ENCODE measurements at places on chromosomes 7 and 10.

DNA sequence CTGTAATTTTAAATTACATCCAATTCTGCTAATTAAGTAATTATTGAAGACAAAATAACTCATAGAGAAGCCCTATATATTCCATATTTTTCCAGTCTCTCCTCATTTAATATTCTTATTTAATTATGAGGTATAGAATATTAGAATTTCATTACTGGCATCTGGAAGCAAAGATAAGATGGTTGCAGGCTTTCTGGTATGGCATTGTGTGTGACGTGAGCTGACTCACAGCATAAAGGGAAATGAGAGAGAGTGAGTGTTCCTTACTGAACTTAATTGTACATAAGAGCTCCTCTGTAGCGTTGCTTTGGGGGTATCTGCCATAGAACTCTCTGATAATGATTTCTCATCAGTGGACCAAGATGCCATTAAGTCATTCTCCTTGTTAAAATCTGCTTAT is 127.4 kb upstream of the TEX47 start:
- no peak for DNase-seq

- no peak for DNase-seq
These were observed 171.2 kb downstream of the PRKAG2 start for GRCh38 chr7:151705636-151706276.

DNA sequence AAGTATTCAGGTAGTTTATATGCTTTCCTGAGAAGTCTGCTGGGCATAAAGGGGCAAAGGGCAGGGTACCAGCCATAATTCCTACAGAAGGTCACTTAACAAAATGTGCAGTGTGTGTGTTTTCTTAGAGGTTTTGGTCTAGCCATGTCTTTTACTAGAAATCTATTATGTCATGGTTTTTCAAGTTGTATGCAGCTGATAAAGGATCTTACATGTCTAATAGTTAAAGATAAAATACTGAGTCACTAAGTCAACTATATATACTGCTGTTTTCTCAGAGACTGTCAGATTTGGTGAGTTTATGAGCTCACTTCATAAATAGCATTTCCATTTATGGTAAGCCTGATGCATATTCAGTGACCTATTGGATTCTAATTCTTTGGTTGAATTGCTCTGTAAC is 7.7 kb downstream of the CASP2 start:
- no peak for DNase-seq

DNA sequence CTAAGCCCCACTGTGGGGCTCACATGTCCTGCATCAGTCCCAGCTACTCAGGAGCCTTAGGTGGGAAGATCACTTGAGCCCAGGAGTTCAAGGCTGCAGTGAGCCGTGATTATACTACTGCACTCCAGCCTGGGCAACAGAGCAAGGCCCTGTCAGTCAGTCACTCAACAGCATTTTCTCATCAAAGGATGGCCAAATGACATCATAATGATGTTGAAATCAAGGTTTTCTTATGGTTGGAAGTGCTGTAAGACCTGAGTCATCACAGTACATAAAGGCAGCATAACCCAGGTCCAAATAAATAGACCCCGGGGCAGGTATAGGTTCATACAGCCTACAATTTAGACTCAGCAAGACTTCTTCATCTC is 341.1 kb downstream of the PARD3 start:
- no peak for DNase-seq

DNA sequence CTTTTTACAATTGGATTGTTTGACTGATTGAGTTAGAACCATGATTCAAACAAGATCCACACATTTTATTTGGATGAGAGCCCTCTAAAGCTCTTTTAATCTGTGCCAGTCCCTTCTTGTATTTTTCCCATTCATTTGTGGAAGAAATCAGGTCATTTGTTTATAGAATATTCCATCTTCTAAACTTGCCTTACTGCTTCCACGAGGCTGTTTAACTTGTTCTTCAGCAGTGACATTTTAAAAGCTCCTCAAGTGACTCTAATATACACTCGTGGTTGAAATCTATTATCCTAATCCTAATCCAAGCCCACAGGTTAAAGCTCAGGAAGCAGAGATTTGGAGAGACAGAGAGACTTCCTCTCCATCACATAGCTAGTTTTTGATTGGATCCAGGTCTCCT is 155.4 kb upstream of the SVIL start:
- DNase-seq, result no peak

GRCh38 chr10:96718304-96718990 is 1.9 kb downstream of the PIK3AP1 start:
- DNase-seq, result no peak

DNA sequence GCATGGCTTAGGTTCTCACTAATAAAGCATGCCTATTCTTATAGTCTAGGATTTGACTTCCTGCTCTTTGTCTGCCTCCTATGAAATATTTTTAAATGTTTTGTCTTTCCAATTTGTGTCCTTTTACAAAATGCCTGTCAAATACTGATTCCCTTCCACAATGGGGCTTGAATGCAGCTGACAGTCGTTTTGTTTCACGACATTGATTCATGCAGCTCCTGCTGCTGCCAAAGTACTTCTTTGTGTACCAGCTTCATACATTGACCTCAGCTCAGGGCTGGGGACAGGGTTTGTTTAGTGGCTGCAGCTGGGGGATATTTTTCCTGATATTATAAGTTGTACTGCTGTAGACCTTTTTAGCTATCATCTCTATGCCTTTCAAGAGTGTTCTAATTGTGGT is 371.9 kb upstream of the CHRM2 start:
- DNase-seq, result no peak

- DNase-seq, result no peak
These were observed 138.1 kb upstream of the CHST15 start for GRCh38 chr10:124231168-124232155.

- DNase-seq, result no peak
These were observed 9.5 kb downstream of the CALML3 start for GRCh38 chr10:5534051-5534821.

DNA sequence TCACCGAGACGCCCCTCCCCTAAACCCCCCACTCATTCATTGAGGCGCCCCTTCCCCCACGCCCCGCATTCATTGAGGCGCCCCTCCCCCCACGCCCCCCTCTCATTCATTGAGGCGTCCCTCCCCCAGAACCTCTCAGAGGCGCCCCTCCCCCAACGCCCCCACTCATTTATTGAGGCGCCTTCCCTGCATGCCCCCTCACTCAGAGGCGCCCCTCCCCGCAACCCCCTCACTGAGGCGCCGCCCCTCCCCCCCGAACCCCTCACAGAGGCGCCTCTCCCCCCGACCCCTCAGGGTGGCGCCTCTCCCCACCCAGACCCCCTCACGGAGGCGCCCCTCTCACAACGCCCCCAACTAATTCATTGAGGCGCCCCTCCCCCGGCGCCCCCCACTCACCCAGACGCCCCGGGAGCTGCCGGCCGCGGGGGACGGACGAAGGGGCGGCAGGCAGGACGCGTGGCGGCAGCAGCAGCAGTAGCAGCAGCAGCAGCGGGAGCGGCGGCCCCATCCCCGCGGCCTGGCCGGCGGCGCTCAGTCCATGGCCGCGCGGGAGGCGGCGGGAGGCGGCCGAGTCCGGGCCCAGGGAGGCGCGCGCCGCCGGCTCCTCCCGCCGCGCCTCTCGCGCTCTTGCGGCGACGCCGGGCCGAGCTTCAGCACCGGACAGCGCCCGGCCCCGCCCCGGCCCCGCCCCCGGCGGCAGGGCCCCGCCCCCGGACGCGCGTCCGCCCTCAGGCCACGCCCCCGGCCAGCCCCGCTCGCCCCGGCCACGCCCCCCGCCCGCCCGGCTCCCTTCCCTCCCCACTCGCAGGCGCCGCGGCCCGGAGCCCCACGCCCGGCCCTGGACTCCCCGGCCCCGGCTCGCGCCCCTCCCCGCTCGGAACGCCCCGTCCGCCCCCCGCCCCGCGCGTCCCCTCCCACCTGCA is at the start of gene PTPRN2:
Gene PTPRN2, minus strand, starts transcription at position 662 of the 923 bp plus-strand sequence.
- DNase-seq, result no peak

DNA sequence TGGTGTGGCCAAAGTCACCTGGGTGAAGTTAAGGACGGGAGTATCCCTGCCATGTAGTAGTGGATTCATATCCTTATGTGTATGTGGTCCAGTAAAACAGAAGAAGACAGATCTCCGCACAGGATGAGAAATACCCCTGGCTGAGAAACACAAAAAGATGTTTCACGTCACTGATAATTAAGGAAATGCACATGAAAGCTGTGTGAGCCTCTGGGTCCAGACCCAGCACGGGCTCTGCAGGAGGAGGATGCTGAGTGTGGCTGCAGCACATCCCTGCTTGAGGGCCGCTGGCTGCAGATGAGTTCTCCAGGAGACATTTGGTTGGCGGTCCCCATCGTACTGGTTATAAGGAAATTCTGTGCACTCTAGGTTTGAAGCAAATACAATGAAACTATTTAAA is 8.2 kb upstream of the SUN1 start:
- no peak for DNase-seq

GRCh38 chr10:127561647-127562046 is 12.5 kb downstream of the NPS start:
- DNase-seq, result no peak

GRCh38 chr7:91946549-91946948 is 5.9 kb downstream of the AKAP9 start:
- DNase-seq, result no peak

- peak; percentile 44 for DNase-seq
These were observed 101.3 kb downstream of the STRA8 start for GRCh38 chr7:135334830-135335543.

GRCh38 chr10:23150091-23150490 is 42.0 kb upstream of the PTF1A start:
- no peak for DNase-seq

GRCh38 chr10:36779238-36779846 is 346.1 kb upstream of the ANKRD30A start:
- DNase-seq, result no peak

- DNase-seq, result peak; percentile 61
These were observed 24.0 kb downstream of the ZPBP start for GRCh38 chr7:50068850-50069551.

DNA sequence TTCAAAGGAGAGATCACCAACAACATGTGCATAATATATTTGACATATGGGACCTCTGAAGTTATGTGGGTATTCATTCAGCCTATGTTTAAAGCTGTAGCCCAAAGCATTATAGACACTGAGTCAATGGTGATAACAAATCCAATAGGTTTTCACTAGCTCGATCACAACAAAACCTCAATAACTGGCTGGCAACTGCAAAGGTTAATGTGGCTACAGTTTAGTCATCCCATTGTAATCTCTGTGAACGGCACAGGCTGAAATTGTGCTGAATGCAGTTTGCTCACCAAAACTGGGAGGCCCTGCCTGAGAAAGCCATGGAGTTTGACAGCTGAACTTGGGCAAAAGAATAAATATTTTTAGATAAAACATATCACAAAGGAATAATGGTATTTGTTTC is 152.4 kb upstream of the ADO start:
- DNase-seq, result no peak

- DNase-seq, result peak; percentile 56
These were observed 50.4 kb upstream of the PTPRN2 start for GRCh38 chr7:158638001-158638400.

GRCh38 chr10:78599122-78599853 is 469.5 kb upstream of the ZMIZ1 start:
- no peak for DNase-seq

- DNase-seq, result no peak
These were observed 72.7 kb downstream of the SEM1 start for GRCh38 chr7:96636979-96637378.

DNA sequence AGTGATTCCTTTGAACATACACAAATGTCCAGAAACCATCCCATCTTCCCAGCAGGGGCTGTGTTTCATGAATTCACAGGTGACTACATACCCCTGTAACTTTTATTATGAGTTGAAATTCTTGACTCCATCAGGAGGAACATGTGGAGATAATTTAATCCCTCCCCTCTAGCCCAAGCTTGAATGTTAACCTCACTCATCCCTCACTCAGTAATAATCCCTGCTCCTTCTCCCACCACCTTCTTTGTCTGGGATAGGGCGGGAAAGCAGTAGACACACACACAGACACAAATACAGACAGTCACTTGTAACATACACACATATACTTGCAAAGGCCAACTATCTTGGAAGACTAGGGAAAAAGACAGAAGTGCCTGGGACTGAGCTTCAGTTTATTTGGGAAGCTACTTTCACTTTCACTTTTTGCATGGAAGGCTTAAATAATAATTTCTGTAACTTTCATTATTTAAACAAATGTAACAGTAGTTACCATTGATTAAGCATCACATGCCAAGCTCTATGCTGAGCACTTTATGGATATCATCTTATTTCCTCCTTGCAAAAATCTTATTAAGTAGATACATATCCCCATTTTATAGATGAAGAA is 7.3 kb downstream of the AASS start:
- DNase-seq, result peak; percentile 10

- DNase-seq, result no peak
These were observed 93.8 kb upstream of the IKZF1 start for GRCh38 chr7:50210706-50211115.

- no peak for DNase-seq
These were observed 1.6 kb downstream of the SPOCK2 start for GRCh38 chr10:72086466-72087391.

DNA sequence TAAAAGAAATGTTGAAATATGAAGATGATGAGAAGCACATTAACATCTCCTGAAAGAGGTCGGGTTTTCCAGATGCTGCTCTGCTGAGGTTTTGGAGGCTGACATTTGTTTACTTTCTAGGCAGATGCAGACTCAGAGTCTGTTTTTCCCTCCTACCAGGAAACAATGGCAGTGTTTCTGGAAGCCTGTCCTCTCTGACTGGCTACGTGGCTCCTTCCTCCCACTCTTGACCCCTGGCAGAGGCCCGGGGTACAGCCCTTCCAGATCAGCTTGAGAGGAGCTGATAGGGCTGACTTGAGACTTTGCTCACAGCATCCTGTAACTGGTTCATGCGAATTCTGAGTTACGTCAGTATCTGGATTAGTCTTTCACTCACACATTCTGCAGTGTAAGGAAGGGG is 41.1 kb upstream of the IL15RA start:
- DNase-seq, result no peak

DNA sequence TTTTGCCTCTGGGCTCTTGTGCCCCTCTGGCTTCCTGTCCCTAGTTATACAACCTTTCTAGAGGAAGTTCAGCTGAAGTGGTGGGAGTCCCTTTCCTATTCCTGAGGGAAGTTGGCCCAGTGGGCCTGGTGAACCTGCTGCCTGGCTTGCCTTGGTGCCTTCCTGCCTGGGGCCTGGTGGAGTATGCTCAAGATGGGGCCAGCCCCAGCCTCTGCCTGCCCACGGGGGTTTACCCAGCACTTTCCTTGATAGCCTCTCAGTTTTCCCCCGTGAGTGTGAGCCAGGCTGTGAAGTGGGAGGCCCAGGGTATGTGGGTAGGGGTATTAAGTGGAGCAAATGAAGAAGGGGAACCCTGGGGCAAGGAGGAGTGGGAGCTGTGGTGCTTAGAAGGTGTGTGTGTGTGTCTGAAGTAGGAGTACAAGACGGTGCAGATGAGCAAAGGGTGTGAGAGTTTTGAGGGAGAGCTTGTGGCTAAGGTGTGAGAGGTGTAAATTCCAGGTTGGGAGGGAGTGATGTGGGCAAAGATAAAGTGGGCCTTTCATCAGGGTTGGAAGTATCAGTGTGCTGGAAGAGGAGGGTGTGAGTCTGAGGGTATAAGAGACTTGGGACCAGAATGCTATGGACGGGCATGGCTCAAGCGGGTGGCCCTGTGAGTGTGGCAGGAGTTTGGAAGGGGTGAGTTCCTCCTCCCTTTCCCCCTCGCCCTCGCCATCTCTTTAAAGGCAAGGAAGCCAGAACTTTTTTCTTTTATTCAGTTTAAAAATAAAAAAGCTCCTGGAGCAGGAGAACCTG is 10.9 kb upstream of the PAX2 start:
- no peak for DNase-seq

All from NCI-H2029 treated with DMSO at 0.1 percent for 48 hours (cell line).